ENCODE measurements at places on chromosomes 16 and 17.

DNA sequence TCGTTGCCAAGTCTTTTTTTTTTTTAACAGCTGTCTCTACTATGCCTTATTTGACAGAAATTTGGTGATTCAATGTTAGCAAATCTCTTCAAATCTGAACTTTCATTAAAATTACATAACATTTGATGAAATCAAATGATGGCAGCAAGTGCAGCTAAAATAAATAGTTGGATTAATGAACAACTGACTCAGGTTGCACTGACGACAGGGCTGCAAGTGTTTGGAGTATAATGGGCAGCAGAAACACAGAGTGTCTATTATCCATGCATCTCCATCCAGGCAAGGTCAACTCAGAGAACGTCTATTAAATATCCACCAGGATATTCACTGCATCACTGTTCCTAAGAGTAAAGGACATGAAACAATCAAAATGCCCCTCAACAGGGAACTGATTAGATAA lies 109.8 kb downstream of the SLC39A11 start:
- DNase-seq: no peak

- DNase-seq: no peak
These were observed 8.9 kb upstream of the TMEM220 start for GRCh38 chr17:10738521-10739258.

GRCh38 chr17:47946929-47947397 lies 5.6 kb downstream of the PNPO start:
- DNase-seq: peak; percentile 62

DNA sequence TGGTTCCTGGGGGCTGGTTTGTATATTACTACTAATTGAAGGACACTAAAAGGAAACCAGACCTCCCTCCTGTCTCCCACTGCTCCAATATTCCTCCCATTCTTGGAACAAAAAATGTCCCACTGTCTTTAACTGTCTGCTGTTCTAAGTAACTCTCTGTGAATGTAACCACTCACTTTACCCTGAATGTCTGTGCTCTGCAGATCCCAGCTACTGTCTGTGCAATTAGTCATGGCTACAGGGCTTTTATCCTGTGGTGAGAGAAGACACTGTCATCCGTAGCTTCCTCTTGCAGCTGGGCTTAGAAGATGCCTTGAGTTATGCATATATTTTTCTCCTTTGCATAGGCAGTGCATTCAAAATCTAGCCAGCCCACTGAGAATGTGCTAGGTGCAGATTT lies 853.8 kb downstream of the CDH8 start:
- DNase-seq: no peak

- DNase-seq: no peak
These were observed 20.8 kb downstream of the DCUN1D3 start for GRCh38 chr16:20879175-20880040.

- DNase-seq: no peak
These were observed 1.2 kb downstream of the COA3 start for GRCh38 chr17:42797067-42798007.

DNA sequence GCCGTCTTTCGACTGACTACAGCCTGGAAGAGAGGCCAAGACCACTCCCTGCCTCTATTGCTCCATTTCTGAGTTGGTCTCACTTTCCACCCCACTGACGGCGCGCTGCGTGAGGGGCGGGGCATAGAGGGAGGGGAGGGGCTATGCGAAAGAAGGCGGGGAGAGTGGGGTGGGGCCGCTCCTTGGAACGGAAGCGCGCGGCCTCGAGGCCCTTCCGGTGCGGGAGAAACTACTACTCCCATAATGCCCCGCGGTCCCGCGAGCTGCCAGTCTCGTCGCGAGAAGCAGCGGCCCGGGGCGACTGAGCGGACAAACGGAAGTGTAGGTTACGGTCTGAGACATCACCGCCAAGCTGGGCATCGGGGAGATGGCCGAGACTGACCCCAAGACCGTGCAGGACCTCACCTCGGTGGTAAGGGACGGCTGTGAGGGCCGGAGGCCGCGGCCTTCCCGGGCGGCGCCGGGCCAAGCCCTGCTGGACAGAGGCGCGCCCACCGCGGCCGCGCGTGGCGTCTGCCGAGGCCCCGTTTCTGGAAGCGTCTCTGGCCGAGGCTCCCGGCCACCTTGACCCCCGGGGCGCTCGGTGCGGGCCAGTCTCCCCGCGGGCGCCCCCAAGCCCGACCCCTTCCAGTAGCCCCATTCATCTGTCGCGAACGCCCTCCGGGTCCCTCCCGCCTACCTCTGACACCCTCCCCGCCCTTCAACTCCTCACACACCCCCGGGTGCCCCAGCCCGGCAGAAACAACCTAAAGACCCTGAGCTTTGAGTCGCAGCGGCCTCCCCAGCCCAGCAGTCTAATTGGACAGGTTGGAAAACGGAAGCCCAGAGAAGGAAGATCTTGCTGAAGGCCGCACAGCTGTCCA lies at the start of gene HSBP1:
TSS of gene HSBP1 (plus strand) at position 269 of the 863 bp plus-strand sequence. CDS start at position 368, 99 bp downstream.
- DNase-seq: peak; percentile 88

DNA sequence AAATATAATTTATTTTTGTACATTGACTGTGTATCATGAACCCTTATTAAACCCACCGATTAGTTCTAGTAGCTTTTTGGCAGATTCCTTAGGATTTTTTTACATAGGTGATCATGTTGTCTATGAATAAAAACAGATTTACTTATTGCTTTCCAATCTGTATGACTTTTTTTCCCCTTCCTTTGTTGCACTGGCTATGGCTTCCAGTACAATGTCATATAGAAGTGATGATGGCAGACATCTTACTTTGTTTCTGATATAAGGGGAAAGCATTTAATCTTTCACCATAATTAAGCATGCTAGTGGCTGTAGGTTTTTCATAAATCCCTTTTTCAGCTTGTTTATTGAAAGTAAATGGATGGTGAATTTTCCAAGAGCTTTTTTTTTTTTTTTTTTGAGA lies 28.9 kb upstream of the NACA2 start:
- DNase-seq: no peak

GRCh38 chr17:34730816-34731215 lies 151.4 kb downstream of the TMEM132E start:
- no peak for DNase-seq

GRCh38 chr16:10093576-10093975 lies 88.7 kb downstream of the GRIN2A start:
- no peak for DNase-seq

- no peak for DNase-seq
These were observed 26.4 kb downstream of the HLF start for GRCh38 chr17:55291114-55291507.

DNA sequence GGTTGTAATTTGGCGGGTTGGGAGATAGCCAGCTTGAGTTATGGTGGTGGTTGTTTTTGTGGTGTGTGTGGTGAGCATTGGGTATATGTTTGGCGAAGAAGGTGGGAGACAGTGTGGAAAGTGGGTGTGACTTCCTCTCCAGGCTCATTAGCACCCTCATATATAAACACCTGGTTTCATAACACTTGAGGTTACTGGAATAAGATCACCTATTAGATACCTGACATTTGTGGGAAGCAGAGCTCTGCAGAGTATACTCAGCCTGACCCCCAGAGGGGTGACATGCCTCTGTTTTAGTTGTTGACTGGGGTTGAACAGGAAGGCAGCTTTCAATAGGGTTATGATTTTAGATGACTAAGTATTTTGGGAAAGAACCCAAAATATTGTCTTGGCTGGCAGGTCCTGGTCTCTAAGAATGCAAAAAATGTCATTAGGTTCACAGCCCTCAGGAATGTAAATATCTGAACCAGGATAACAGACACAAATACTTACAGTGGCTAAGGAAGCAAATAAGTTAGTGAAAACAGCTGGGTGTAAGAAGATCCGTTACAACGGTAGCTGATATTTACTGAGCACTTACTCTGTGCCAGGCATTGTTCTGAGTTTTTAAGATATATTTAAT lies 18.3 kb upstream of the EFCAB13 start:
- no peak for DNase-seq

DNA sequence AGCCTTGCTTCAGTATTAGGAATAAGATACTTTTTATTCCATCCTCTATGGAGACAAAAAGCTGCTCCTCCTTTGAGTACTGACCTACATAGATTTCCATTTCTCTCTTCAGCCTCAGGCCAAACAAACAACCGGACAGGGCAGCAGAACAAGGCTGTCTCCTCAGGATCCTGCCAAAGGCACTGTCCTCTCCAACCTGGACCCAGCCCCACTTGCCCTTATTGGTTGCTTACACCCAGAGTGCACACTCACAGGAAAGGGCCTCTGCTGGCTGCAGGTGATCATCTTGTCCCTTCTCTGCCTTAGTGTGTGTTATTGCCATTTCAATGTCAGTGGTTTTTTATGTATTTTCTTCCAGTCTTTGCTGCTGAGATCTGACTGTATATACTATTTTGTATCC lies 26.6 kb downstream of the LIG3 start:
- DNase-seq: no peak

DNA sequence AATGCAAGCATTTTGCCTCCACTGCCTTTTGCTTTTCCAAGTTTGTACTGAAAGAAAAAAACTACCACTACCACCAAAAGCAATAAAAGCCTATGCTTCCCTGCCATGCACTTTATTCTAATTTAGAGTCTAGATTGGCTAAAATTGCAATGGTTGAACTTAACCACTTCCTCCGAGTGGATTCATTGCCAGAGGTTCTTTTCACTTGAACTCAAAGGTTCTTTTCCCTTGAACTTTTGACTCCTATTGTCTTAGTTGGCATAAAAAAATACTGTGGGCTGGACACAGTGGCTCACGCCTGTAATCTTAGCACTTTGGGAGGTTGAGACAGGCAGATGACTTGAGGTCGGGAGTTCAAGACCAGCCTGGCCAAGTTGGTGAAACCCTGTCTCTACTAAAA lies 319.8 kb upstream of the GOT2 start:
- DNase-seq: no peak

DNA sequence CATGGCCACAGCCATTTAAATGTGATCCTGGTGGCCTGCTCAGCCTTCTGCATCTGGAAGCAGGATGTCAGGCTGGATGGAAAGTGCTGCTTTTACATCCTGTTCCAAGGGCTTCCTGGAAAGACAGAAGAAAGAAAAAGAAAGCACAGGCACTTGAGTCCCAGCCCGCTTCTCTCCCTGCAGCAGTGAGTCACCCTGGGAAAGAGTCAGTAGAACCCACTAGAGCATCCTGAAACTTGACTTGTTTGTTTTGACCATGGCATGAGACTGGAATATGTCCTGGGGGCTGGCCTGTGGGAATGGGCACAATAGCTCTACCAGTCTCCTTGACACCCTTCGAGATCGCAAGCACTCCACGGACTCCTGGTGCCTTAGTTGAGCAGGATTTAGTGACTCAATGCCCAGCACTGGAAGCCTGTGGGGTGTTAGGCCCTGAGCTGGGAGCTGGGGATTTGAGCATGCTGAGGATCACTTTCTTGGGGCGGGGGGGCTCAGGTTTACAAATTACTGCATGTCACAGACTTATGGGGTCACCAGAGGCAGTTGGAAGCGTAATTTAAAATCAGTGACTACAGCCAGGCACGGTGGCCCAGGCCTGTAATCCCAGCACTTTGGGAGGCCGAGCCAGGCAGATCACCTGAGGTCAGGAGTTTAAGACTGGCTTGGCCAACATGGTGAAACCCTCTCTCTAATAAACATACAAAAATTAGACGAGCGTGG lies 22.1 kb upstream of the GNA13 start:
- DNase-seq: no peak

GRCh38 chr16:16144416-16144815 lies 78.9 kb downstream of the ABCC6 start:
- no peak for DNase-seq

DNA sequence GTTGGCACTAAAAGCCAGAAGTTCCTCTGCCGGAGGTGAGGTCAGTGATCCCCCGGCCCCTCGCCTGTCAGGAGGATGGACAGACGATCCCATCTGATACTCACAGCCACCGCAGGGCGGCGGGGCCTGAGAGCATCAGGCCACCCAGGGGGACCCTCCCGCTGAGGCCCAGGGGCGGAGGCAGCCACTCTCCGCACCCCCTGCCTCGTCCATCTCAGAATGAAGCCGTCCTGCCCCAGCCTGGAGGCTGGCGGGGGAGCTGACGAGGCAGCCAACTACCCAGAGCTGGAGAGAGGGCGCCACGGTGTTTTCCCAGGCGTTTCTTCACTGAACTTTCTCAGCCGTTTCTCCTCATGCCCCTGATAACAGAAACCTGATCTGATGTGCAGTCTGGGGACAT lies 22.6 kb downstream of the TPSD1 start:
- no peak for DNase-seq

- no peak for DNase-seq
These were observed 2.5 kb upstream of the MYH4 start for GRCh38 chr17:10471858-10472257.

DNA sequence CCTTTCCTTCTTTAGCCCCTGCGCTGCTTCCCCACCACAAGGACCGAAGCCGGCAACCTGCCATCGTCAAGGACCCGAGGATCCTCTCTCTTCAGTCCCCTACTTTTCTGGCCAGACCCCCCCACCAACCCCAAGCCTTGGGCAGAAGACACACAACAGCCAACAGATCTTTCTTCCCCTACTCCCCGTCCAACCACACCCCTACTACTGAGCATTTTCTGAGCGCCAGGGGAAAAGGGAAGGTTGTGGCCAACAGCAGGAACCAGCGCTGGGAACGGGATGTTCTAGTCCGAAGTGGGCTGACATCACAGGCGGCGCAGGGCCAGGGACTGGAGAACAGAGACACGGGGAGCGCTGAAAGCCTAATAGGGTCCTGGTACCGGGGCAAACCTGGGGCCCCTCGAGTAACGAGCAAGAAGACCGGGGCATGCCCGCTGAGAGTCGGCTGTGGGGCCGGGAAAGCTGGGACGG lies 528 bp downstream of the PER1 start:
- DNase-seq: no peak

DNA sequence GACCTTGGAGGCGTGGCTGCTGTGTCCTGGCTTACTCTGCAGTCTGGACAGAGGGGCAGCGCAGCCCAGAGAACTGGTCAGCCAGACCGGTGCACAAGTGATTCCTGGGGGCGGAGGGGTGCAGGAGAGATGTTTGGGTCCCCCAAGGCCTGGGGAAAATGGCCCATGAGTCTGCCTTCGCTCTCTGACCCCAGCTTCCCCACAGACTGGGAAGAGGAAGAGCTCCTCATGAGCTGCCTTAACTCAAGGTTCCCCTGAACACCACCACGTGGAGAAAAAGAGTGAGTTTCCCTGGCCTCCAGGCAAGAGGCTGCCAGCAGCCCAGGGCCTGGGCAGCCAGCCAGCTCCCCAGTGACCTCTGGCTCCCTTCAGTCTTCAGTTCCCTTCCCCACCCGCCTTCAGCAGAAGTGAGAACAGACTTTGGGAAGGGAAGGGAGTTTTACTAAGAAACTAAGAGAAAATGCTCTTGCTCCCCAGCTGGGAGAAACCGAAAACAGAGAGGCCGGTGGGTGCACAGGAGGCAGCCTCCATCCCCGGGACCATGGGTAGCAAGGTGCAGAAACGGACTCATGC lies 2.0 kb upstream of the C17orf99 start:
- no peak for DNase-seq

Data from T-helper 9 cell (primary cell).